ENCODE measurements at places on chromosomes 5 and 9.

DNA sequence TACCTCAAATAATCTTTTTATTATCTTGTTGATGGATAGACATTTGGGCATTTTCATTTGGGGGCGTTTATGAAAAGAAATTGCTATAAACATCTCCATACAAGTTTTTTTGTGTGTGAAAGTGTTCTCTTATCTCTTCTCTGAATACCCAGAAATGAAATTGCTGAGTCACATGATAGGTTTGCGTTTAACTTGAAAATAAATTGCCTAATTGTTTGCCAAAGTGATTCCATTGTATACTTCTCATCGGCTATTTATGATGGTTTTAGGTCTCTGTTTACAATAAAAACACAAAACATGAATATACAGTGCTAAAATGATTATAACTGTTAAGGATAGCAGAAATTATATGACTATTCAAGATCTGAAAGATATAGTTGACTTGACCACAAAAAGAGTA, 361.7 kb downstream of the TAF11L14 start:
- DNase-seq = no peak

- no peak for DNase-seq
These were observed 5.9 kb downstream of the FAM78A start for GRCh38 chr9:131270171-131271015.

GRCh38 chr9:90445391-90445790, 197.2 kb downstream of the DIRAS2 start:
- no peak for DNase-seq

GRCh38 chr5:140328036-140328764, 18.2 kb downstream of the HBEGF start:
- no peak for DNase-seq

- no peak for DNase-seq
These were observed 28.1 kb downstream of the TLX3 start for GRCh38 chr5:171337210-171337569.

GRCh38 chr9:69469136-69469535, 144.1 kb downstream of the ENTREP1 start:
- DNase-seq = no peak

- DNase-seq = no peak
These were observed 38.9 kb downstream of the NDUFS6 start for GRCh38 chr5:1840071-1840547.

DNA sequence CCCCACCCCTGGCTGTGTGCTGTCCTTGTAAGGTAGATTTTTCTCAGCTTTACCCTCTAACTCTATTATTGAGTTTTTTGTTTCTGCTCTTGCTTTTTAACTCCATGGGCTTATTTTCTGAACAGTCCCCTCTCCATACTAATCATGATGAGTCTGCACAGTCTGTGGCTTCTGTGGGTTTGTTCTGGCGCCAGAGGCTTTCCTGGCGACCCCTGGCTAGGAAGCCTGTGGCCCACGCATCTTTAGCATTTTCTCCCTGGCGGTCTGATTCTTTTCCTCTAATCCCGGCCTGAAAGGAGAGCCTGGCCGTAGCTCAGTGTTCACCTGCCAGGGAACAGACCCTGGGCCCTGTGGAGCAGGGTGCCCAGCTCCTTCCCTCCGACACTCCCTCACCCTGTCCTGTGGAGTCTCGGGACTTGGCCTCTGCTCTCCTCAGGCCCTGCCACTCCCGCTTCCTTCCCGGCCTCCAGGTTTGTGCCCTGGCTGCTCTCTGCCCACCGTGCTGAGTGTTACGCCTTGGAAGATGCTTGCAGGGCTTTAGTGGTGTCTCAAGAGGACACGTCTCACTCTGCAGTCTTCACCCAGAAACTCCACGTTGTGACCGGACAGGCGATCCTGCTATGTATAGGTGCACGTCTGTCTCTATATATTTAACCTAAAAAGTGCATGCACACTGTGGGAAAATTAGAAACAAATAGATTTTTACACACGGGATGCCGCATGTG, 31.7 kb upstream of the LRRC14B start:
- DNase-seq = no peak

- no peak for DNase-seq
These were observed 46.7 kb downstream of the SLCO4C1 start for GRCh38 chr5:102249381-102249780.

- DNase-seq = no peak
These were observed 35.6 kb downstream of the DAB2IP start for GRCh38 chr9:121686930-121687541.

Data from foreskin keratinocyte (primary cell).